Activated CD4-positive, alpha-beta T cell treated with anti-CD3 and anti-CD28 coated beads, Interleukin-2, amount 50 U/mL, for 1 hour (primary cell): ENCODE measurements at places on chromosomes 7 and 10.

- DNase-seq: no peak
These were observed 54.4 kb downstream of the ARMH3 start for GRCh38 chr10:102001435-102002068.

DNA sequence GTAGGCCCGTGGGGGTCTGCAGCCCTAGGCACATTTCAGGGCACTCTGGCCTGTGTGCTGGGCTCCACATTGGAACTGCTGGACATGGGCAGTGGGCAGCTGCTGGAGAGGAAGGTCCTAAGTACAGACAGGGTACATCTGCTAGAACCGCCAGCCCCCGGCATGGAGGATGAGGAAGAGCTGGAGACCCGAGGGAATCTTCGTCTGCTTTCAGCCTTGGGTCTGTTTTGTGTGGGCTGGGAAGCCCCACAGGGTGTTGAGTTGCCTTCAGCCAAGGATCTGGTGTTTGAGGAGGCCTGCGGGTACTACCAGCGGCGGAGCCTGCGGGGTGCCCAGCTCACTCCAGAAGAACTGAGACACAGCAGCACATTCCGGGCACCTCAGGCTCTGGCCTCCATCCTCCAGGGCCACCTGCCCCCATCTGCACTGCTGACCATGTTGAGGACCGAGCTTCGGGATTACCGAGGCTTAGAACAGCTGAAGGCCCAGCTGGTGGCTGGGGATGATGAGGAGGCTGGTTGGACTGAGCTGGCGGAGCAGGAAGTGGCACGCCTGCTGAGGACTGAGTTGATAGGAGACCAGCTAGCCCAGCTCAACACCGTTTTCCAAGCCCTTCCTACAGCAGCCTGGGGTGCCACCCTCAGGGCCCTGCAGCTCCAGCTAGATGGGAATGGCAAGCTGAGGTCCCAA lies 1.4 kb downstream of the HPS6 start:
- DNase-seq: no peak

GRCh38 chr7:48426966-48427555 lies 255.8 kb downstream of the ABCA13 start:
- no peak for DNase-seq

GRCh38 chr10:35324196-35324595 lies 12.1 kb upstream of the CCNY start:
- no peak for DNase-seq

DNA sequence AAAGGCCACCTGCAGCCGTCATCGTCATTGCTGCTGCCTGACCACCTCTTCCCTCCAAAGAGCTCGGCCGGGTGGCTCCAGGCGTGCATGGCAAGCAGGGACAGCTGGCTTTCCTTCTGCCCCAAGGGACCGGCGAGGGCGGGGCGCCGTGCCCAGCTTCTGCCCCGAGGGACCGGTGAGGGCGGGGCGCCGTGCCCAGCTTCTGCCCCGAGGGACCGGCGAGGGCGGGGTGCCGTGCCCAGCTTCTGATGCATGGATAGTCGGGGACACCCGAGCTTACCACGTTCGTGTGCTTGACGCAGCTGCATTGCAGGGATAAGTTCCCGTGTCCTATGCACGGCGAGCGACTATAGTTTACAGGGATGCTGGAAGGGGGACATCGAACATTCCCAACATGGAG lies 27.0 kb downstream of the CFAP46 start:
- DNase-seq: no peak

- DNase-seq: no peak
These were observed 68.1 kb upstream of the ITPRID1 start for GRCh38 chr7:31445686-31446355.
